ENCODE measurements at places on chromosomes 12 and 14. TPM values are rescaled to one million over a fixed set of nuclear protein-coding genes. Genes with fewer than 3 reads are reported as not detected.

DNA sequence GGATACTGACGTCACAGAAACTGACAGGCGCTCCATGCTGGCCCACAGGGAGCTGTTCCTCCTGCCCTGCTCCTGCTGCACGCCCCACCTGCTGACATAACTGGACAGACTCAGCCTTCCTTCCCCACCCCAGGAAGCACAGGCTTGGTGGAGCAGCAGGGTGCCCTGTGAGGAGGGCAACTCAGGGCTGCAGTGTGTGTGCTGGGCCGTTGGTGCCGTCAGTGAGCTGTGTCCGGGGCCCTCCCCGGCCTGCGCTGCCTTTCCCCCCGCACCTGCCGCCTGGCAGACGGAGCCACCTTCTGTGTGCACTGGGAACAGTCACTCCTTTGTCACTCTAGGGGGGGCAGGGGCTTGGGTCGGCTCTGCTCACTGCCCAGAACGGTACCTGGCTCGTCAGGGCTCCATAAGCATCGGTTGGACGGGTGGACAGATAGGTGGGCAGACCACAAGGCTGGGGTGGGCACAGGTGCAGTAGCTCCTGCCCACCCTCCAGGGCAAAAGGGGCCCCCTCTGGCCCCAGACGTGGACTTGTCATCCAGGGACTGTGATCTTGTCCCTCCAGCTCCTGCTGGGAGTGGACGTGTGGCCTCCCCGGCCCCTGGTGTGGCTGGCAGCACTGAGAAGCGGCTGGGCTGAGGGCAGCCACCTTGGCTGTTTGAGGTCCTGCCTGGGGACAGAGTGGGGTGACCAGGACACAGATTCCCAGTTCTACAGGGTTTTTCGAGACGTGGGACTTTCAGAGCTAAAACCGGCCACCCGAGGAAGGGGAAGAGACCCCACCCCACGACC, 32.8 kb downstream of the FBRSL1 start:
- DNase-seq: no peak

The FAIM2 gene
- total RNA-seq: 0.67 TPM

- DNase-seq: no peak
These were observed 62.9 kb upstream of the EEA1 start for GRCh38 chr12:92992041-92992440.

The TMEM229B gene
- not detected for total RNA-seq

GRCh38 chr12:5827591-5827990, 117.5 kb downstream of the ANO2 start:
- no peak for DNase-seq

DNA sequence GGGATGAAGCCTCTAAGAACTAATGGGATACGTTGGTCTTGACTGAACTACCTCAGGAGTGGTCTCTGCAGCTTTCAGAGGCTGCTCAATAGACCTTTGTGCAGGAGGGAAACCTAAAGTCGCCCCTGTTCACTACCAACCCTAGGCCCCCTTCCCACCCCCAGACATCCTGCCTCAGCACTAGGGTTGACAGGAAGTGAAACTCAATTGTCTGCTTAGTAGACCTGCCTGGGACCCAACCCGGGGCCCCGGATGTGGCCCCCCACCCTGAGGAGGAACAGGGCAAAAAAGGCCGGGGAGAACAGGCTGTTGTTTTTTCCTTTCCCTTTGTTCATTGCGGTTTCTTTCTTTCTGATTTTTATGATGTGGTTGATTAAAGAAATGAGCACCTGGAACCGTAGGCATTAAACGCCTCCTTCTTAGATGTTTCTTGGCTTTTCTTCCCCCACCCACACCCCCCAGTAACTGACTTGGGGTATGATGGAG, 1.6 kb upstream of the DGKA start:
- no peak for DNase-seq

DNA sequence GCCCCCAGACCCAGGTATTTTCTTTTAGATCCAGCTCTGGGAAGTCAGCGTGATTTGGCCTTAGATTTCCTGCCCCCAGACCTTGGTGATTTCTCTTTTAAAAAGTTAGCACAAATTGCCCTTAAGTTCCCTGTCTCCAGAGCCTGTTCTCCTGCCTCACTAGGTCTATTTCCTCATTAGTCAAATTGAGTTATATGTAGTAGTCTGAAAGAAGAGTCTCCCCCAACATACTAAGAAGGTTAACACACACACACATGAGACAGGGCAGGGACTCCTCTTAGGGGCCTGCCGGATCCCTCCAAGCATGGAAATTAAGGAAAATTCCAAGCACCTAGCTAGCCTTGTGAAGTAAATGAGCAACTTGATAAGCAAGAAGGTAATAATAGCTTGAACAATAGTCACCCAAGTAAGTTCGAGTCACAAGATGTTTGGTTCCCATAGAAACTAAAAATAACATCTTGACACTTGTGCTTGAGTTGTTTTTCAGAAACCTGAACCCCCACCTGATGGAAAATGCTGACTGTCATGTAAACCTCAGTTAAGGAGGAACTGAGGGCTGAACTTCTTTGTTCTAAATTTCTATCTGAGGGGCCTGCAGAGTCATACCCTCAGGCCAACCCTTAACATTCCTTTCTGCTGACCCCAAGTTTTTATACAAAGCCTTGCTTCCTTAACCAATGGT, 51.6 kb downstream of the CAND1 start:
- no peak for DNase-seq

DNA sequence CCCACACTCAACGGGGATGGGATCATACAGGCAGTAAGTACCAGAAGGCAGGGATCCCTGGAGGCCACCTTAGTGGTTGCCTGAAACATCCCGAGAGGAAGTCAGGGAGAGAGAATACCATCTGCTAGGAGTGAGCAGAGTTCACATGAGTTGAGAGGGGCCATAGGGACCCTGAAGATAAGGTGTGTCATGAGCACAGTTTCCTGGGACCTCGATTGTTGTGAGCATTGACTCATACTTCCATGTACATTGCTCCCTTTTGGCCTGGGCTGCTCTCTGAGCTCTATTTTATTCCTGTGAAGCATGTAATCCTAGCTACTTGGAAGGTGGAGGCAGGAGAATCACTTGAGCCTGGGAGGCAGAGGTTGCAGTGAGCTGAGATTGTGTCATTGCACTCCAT, 120.5 kb downstream of the TBC1D30 start:
- DNase-seq: no peak

DNA sequence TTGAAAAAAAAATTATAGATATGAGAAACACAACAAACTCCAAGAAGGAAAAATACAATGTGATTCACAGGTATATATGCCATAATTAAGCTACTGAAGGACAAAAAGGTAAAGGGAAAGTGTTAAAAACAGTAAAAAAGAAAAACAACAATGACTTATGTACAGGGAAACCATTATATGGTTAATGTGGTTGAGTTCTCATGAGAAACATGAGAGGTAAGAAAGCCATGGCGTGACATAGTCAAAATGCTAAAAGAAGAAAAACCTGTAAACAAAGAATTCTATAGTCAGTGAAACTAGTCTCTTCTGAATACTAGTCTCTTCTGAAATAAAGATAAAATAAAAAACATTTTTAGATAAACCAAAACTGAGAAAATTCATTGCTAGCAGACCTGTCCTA, 109.1 kb downstream of the NEDD1 start:
- DNase-seq: no peak

DNA sequence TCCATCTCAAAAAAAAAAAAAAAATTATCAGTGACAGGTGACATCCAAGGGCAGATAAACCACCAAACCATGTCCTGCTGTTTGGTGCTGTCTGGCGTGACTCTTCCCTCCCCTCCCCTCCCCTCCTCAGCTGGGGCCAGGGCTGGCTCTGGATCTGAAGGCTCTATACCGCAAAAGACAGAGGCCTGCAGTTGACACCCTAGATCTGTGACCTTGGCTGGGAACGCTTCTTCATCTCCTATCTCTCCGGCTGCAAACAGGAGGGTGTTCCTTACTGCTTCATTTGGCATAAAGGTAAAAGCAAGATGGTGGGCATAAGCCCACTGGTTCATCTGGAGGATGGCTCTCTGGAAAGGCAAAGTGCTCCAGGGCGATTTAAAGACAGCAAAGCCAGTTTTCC, 126.8 kb upstream of the PRMT8 start:
- DNase-seq: no peak

All from SJCRH30 (cell line).